Omental fat pad (tissue), 4 donors: ENCODE measurements at places on chromosomes 2 and 18. TPM values are rescaled to one million over a fixed set of nuclear protein-coding genes. Genes with fewer than 3 reads are reported as not detected.

Gene GPR55
- 0.19 TPM for total RNA-seq

Gene NGEF
- total RNA-seq, result not detected

Gene CCDC141
- total RNA-seq, result 11.2 TPM

Gene TCF7L1
- 4.0 TPM for total RNA-seq

Gene ADD2
- total RNA-seq, result 3.8 TPM

Gene CDKL4
- total RNA-seq, result not detected

DNA sequence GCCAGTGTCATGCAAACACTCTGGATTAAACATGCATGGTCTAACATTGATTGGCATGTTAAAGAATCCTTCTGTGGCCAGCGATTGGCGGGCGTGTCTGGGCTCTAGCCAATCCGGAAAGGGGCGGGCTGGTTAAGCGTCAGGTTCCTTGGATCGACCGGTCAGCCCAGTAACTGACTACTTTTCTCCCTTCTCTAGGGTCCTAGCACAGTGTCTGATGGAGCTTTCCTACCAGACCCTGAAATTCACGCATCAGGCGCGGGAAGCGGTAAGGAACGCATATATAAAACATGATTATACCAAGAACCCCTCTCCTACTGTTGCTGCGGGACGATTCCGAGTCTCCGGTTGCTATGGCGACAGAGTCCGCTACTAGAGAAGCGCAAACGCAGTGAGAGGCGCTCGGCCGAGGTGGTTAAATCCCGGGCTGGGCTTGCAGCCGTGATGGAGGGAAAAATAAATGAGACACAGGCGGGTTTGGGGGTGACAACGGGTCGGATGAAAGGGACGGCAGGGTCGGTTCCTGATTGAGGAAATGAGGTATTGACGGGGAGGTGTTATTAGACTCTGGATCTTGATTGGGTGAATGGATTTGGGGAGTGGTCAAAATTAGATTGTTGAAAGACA is 29.4 kb downstream of the KATNAL2 start:
- DNase-seq, result peak; percentile 43

GRCh38 chr18:10003281-10003680 is 89.5 kb downstream of the VAPA start:
- DNase-seq, result no peak

- no peak for DNase-seq
Measured at GRCh38 chr2:181779288-181780021, 99.1 kb upstream of the NEUROD1 start.

GRCh38 chr18:64110692-64111480 is 38.0 kb downstream of the LINC00305 start:
- no peak for DNase-seq

GRCh38 chr2:207143215-207144172 is 22.3 kb downstream of the KLF7 start:
- no peak for DNase-seq

DNA sequence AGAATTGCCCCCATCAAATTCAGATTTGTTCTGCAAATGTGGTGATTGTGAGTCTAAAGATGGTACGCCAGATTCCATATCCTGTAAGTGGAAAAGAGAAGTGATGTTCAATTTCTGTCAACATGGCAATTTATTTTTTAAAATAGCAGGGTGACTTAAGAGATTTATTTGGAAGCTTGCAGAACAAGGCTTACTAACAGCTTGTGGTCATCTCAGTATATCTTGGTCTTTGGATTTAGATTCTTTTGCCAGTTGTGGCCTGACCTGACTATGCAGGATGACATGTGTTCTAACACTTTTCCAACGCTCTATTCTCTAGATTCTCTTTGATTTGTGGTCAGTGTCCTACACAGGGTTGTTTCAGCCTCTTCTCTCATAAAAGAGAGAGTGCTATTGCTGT is 74.4 kb downstream of the MAP3K20 start:
- no peak for DNase-seq

GRCh38 chr2:219171231-219171651 is 1.4 kb upstream of the SLC23A3 start:
- no peak for DNase-seq

DNA sequence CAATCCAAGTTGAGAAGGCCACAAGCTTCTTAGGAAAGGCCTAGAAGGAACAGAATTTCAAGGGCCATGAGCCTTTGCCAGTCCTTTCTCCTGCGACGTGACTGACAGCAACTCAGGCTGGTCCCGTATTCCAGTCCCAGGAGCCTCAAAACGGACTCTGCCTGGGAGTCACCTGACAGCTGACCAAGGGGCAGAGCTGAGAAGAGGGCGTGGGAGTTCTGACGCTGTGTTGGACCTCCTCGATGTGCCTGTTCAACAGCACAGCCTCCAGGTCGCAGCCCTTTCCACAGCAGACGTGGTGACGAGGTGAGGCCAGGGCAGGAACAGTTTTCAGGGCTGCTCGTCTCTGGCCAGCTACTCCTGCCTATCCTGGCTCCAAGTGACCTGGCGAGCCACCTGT is 37.6 kb downstream of the CENPO start:
- no peak for DNase-seq

- DNase-seq, result no peak
Measured at GRCh38 chr2:42724886-42725285, 39.0 kb downstream of the OXER1 start.
